ENCODE measurements at places on chromosomes 3 and 15.

DNA sequence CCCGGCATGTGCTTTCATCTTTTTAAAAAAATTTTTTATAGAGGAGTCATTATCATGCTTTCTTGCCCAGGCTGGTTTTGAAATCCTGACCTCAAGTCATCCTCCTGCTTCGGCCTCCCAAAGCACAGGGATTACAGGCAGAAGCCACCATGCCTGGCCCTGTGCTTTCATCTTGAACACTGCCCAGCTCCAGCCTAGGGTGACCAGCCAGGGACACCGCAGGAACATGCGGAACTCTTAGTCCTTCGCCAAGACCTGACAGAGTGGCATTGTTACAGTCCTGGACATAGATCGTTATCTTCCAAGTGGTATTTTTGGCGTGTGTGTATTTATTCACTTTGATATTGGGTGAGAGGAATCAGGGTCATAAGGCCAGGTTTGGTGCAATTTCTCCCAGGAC lies 7.9 kb upstream of the FURIN start:
- no peak for DNase-seq

- no peak for DNase-seq
These were observed 71.9 kb upstream of the C15orf39 start for GRCh38 chr15:75129788-75130187.

- no peak for DNase-seq
These were observed 15.8 kb downstream of the SPTSSB start for GRCh38 chr3:161355508-161355907.

DNA sequence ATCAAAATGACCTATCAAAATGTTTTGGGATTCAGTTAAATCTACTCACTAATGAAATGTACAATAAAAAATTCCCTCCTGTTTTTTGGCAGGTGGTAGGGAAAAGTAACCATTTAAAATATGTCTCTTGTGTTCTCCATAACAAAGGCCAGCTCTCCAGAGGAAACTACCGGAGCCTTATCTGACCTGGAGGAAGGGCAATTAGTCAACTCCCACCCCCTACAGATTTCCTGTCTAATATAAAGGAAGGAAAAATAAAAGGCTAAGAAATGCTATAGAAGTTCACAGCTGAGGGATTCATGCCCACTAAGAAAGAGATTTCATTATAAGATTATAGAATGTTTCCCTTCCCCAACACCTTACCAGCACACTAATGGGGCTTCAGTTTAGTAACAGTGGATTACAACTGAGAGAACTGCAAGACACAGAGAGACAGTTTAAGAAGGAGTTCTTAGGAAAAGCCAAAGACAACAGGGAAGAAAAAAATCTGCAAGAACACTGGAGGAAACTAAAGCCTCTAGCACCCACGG lies 376.5 kb upstream of the KCNMB2 start:
- DNase-seq = no peak

DNA sequence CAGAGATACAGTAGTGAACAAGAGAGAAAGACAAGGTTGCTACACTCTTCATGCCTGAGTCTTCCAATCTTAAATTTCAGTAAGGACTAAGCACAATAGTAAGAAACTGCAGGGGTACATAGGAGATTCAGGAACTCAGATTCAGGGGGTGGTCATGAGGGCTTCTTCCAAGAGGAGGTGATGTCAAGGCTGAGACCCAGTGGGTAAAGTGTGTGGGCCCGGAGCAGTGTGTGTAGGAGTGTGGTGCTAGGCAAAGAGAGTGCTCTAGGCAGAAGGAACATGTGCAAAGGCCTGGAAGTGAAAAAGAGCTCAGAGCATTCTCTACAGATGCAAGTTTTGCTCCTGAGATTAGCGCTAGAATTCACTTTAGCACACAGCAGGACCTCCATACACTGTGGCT lies 102.9 kb upstream of the SPATA12 start:
- DNase-seq = no peak

DNA sequence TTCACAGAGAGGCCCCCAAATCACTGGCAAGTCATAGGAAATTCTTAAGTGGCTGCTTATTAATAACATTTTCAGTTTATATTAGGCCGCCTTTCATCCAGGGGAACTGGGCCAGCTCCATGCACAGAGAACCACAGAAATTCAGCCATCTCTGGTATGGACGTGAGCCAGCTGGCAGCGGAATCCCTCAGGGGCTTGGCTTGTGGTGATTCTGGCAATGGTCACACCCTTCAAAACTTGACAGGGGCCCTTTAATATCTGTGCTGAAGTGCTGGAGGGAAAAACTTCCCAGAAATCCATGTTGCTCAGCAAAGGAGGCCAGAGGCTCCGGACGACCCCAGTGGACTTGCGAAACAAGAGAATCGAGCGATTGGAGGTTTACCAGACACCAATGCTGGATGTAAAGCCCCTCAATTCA lies 11.3 kb downstream of the PRICKLE2 start:
- no peak for DNase-seq

- DNase-seq = no peak
These were observed 4.7 kb upstream of the SEMA3F start for GRCh38 chr3:50150404-50150750.

GRCh38 chr3:155714295-155714718 lies 30.6 kb downstream of the PLCH1 start:
- no peak for DNase-seq

DNA sequence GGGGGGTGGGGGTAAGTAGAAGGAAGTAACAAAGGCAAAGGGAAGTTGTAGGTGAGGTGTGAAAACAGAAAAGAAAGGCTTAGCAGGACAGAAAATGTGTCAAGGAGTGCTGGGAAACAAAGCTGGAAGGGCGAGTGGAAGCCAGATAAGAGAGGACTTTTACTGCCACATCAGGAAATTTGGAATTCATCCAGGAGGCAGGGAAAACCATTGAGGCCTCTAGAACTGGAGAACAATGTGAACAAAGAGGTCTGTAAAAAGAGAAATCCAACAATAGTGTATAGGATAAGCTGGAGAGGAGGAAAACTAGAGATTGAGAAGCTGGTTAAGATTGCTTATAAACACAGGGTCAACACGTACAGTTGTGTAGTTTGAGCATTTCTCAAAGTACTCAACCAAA lies 116.6 kb downstream of the NTRK3 start:
- DNase-seq = no peak

- no peak for DNase-seq
These were observed 3.7 kb upstream of the FAM107A start for GRCh38 chr3:58580826-58581327.

DNA sequence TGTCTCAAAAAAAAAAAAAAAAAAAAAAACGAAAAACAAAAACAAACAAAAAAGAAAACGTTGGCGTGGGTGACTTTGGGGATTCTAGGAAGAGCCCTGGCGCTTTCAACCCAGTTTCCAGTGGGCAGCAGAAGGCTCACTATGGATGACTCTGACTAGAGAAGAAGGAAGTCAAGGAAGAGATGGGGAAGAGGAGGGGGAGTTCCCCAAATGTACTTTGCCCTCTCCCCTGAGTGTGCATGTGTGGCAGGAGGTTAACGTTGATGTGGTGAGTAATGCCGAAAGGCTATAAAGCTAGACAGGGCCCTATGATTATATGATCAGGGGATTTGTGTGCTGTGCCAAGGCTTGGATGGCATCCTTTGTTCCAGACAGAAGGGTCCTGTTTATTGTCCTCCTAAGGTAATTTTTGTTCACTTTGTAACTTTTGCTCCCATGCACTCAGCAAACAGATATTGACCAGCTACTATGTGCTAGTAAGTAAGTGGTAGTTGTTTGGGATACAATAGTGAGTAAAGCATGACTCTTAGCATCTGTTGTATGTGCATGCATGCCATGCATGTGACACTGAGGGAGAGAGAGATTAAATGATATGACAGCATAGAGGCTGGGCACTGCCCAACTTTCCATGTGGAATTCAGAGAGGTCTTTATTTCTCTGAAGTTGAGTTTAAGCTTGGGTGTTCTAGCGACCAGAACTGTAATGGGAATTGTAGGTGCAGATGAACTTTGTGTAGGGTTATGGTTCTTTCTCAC lies 750 bp upstream of the HHLA2 start:
- no peak for DNase-seq

- DNase-seq = no peak
These were observed 27.1 kb downstream of the RPSA start for GRCh38 chr3:39433642-39434041.

GRCh38 chr3:5095886-5096285 lies 26.2 kb upstream of the ARL8B start:
- no peak for DNase-seq

DNA sequence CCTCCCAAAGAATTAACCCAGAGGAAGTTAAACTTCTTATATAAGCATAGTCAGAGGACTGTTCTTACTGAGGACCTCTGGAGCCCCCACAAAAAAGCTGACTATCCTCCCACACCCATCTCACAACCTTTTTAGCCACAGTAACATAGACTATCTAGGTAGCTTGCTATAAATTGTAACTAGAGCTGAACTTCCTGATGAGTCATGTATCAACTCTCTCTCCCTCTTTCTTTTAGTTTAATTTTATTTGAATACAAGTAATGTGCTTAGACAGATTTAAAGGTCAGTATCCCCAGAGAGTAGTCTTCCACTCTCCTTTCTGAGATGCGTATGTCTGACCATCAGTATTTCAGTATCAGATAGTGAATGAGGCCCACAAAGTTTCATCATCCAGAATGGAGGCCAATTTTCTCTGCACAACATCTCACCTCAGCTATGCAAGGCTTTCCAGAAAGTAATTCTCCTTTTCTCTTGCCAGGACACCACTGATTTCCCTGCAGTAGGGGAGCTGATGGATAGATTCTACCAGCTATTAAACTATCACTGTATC lies 104.0 kb upstream of the MYRIP start:
- no peak for DNase-seq

- DNase-seq = no peak
These were observed 39.3 kb downstream of the RHCG start for GRCh38 chr15:89457086-89457485.

DNA sequence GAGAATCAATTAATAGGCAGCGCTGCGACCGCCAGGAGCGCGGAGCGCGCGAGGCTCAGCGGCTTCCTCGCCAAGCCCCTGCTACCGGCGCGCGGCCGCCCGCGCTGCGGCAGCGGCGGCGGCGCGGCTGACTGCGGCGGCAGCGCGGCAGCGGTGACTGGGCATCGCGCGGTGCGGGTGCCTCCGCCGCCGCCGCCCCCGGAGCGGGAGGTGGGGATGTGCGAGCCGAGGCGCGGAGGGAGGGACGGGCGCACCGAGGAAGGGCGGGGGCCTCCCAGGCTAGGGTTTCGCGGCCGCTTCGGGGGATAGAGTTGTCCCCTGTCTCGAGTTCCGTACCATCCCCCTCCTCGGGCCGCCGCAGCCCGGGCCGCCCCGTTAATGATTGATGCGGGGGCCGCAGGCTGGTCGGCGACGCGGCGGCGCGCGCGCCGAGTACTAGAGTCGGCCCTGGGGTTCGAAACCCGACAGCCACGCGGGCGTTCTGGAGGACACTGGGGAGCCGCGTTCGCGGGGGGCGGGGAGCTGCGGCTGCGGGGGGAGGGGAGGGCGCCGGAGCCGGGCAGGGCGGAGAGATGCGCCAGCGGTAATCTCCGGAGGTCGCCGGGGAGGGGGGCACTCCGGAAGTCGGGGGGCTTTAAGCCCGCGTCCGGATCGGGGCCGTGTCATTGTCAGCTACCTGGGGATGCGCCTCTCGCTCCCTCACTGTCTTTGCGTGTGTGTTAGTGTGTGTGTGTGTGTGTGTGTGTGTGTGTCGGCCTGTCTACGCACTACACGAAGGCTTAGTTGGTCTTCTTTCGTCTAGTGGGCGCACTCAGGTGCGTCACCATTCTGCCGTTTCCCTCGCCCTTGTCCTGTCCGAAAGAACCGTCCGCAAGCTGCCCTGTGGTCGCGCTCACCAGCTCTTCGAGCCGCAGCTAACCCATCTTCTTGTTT lies at the start of gene PAQR9:
Gene PAQR9 (minus strand): TSS at position 159 of the 933 bp plus-strand sequence. CDS start 338 bp downstream, outside the sequence.
- no peak for DNase-seq

DNA sequence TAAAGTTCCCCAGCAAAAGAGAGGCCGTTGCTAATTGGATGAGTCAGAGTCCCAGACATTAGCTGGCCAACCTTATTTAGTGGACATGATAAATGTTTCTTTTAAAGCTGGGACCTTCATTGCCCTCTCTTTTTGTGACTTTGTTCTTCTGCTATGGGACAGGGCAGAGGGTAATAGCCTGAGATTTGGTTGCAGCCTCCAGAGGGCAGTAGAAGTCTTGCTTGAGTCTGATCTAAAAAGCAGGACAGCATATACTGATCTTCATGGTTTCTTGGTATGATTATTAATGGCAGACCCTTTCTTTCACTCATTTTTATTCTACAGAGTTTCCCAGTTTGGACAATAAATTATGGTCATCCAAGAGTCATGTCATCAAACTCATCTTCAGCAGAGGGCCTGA lies 25.1 kb upstream of the ZKSCAN7 start:
- no peak for DNase-seq

- no peak for DNase-seq
These were observed 801.6 kb downstream of the CADM2 start for GRCh38 chr3:85760342-85760741.

DNA sequence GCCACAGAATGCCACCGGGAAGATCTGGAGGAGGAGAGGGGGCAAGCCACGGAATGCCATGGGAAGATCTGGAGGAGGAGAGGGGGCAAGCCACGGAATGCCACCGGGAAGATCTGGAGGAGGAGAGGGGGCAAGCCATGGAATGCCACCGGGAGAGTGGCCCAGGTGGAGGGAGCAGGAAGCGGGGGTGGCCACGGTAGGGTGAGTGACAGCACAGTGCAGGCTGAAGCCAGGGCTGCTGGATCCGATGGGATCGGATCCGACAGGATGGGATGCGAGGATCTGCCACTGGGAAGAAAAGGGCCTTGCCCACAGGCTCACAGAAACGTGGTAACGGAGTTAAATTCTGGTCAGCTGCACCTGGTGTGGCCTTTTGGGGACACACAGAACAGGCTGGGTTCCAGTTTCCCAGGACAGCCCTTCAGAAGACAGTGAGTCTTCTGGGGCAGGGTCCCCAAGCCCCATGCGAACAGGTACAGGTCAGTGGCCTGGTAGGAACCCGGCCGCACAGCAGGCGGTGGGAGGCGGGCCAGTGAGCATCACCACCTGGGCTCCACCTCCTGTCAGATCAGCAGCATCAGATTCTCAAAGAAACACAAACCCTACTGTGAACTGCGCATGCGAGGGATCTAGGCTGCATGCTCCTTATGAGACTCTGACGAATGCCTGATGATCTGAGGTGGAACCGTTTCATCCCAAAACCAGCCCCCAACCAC lies 58.8 kb downstream of the XXYLT1 start:
- no peak for DNase-seq

GRCh38 chr3:156594219-156594683 lies 39.3 kb upstream of the SSR3 start:
- DNase-seq = no peak

DNA sequence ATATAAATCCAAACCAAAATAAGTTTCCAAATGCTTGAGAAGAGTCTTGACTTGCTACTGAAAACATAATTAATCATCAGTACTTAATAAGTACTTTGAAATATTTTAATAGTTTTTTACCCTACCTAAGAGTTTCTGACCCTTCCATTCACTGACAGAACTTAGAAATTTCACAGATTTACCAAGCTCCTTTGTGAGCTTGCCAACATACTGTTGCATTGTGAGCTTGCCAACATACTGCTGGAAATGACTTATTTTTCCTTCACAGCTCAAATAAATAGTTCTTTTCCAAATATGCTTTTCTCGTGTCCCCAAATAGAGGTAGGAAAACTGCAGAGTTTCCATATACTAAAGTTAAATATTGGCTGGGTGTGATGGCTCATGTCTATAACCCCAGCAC lies 9.6 kb upstream of the AADAC start:
- DNase-seq = no peak
